ENCODE measurements at places on chromosomes 5 and 9.

DNA sequence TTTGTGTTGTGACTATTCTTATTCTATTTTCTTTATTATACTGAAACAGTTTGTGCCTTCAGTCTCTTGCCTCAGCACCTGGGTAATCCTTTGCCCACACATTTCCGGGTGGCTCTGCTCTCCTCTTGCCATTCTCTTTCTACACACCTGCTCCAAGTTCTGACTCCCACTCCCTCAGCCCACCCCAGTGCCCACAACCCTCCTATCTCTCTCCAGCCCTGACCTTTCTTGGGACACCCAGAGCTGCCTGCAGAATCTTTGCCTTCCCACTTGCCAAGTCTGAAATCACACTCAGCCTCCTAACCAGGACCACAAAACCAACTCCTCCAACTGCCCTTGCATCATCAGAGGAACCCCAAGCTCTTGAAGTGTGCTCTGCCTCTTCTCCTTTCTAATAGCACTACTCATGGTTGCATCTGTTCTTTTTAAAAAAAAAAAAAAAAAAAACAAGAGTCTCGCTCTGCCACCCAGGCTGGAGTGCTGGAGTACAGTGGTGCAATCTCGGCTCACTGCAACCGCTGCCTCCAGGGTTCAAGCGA is 4.1 kb downstream of the SWI5 start:
- DNase-seq = no peak

- DNase-seq = no peak
Observed at GRCh38 chr5:109454731-109455505, 45.1 kb upstream of the PJA2 start.

DNA sequence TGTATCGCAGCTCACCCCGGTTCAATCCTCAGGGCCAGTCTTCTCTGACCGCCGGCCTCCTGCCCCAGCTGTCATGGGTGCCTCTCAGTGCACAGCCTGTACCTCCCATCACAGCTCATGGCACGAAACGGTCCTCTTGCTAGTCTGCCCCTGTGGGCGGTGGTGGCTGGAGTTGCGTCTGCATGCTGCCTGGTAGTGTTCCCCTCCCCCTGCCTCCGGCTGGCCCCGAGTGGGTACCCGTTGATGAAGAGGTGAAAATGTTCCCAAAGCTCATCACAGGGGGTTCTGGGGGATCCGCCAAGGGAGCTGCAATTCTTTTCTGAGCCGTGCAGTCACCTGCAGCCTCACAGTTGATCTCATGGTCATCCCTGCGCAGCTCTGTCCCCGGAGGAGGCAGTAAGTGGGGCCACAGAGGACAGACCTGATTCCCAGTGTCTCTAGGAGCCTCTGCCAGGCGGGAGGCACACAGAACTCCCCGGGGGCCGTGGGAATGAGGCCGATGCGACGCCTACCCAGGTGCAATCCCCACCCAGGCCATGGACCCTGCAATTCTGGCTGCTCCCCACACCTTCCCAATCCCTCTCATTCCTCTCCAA is 34.7 kb upstream of the FIBCD1 start:
- DNase-seq = no peak

DNA sequence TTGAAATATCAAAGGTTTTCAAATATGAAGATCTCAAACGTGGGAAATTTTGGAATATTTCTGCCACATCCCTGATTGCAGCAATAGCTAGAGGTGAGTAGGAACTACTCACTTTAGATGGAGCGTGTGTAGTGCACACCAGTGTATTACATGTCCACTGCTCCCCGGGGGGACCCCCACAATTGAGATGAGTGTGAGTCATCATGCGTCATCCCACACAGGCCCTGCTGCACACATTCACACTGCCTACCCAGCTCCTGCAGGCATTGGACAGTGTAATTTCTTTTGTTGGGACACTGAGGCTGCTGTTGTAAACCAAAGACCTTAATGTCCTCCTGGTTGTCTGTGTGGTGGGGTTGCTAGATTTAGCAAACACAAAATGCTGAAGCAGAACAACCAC is 280.0 kb downstream of the GAS1 start:
- no peak for DNase-seq

- DNase-seq = no peak
Observed at GRCh38 chr9:92291577-92291976, 1.9 kb downstream of the IARS1 start.

GRCh38 chr9:71885467-71885866 is 25.5 kb downstream of the ABHD17B start:
- DNase-seq = no peak

- no peak for DNase-seq
Observed at GRCh38 chr5:108813673-108814072, 66.0 kb downstream of the FER start.

DNA sequence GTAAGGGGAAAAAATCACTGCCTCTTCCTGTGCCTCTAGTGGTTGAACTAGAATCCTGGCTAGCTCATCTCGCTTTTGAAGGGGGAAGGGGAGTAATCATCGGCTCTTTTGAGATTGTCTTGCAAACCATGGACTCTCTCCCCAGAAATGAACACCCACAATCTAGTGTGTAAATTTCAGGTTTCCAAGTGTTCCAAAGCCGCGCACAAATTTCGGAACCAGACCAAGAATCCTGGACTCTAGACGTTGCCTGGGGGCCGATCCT is 4.9 kb upstream of the FOXE1 start:
- DNase-seq = peak; percentile 53

DNA sequence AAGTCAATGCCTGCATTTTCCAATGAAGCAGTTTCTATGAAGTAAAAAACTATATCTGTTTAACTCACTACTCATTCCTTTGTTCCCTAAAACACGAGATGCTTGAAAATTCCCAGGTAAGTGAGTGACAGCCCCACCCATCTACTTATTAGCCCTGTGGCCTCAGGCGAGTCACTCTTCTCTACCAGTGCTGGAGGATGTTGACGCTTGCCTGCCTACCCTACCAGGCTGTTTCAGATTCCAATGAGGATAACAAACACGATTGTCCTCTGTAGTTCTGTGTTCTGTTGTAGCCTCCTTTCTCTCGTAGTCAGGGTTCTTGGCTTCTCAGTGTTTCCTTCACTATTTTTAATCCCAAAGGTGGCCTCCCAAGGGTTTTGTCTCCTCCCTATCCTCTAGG is 388.8 kb downstream of the KDM4C start:
- peak; percentile 25 for DNase-seq

- no peak for DNase-seq
Observed at GRCh38 chr9:134551176-134551575, 90.4 kb upstream of the COL5A1 start.

GRCh38 chr5:131281133-131281867 is 17.4 kb downstream of the CDC42SE2 start:
- no peak for DNase-seq

GRCh38 chr9:38042626-38043357 is 26.2 kb downstream of the SHB start:
- DNase-seq = no peak

GRCh38 chr5:158212237-158212636 is 353.3 kb upstream of the CLINT1 start:
- DNase-seq = no peak

- DNase-seq = no peak
Observed at GRCh38 chr5:141574122-141574510, 44.7 kb downstream of the DIAPH1 start.

- no peak for DNase-seq
Observed at GRCh38 chr9:114416290-114416689, 28.5 kb upstream of the AKNA start.

GRCh38 chr5:75627801-75628200 is 16.5 kb downstream of the ANKDD1B start:
- DNase-seq = no peak

DNA sequence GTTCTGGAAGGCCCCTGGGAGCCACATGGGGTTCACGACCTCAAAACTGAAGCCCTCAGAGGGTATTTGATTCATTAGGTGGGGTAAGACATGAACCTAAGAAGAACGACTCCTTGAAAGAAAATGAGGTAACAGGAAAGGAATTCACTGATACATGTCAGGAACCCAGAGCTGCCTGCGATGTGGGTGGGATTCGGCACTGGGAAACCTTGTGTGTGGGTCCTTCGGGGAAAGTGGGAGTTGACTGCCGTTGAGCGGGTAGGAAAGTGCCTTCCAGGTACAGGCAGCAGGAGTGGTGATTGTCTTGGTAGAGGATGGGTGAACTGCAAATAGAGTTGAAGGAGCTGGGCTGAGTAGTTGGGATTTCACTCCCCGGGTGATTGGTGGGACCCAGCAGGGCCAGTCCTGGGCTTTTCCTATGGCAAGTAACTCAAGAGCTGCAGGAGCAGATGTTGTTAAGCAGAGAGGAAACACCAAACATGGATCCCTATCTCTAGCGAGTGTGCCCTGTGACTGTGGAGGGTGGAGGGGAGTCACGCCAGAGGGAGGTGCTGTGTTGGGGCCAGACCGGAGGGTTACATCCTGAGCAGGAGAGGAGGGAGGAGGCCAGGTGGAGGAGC is 30.8 kb downstream of the ANKRD33B start:
- no peak for DNase-seq

DNA sequence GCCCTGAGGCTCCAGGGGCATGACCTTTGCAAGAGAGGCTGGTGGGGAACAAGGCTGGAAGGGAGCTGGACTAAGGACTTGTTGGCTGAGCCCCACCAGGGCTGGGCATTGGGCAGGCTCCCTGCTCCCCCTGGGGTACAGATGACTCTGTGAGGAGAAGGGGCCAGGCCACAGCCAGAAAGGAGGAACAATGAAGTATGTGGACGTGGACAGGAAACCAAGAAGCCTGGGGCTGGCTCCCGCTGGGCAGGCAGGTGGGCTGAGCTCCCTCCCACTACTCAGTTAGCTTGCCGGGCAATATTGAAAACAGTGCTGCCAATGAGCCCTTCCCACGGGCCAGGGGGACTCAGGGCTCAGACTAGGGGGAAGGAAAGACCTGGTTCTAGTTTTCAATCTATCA is 66.1 kb upstream of the SPTLC1 start:
- DNase-seq = no peak

DNA sequence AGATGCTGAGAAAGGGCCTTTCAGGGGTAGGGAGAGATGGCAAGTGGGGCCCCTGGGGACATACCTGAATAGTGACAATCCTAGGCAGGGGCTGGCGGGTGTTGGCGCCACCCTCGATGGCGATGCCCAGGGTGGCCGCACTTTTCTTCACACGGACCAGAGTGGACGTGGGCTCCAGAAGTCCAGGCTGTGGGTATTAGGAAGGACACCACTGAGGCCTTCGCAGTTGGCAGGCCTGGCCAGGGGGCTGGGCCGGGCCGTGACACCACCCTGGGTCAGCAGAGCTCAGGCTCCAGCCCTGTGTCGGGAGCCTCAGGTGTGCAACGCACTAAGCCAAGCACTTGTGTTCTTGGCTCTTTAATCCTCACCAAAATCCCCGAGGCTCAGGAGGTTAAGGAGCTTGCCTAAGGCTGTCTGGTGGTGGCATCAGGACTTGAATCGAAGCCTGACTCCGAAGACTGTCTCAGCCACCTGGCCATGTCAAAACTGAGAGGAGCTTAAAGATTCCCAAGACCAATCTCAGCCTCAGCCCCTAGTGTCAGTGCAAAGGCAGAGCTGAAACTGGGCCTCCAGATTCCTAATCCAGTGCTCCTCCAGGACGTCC is 15.5 kb upstream of the AKNA start:
- DNase-seq = no peak

- DNase-seq = no peak
Observed at GRCh38 chr5:2883771-2884170, 132.3 kb upstream of the IRX2 start.

GRCh38 chr5:72436796-72437471 is 70.3 kb downstream of the ZNF366 start:
- DNase-seq = no peak

DNA sequence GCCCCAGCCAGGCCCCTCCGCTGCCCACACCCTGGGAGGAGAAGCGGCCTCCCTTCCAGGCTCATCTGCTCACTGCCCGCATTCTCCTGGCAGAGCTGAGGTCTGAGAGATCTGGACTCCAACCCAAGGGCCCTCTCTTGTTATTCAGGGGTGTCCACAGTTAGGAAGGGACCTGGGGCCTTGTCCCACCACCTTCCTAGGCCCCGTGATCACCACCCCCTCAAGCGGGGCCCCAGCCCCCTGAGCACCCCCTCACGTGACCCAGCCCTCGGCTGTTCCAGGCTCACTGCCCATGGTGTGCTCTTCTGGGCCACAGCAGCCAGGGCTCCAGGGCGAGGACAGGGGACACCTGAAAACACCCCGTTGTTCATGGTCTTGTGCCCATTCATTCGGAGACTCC is 48.7 kb downstream of the NEURL1B start:
- no peak for DNase-seq

GRCh38 chr5:143699121-143699520 is 112.8 kb upstream of the HMHB1 start:
- no peak for DNase-seq

DNA sequence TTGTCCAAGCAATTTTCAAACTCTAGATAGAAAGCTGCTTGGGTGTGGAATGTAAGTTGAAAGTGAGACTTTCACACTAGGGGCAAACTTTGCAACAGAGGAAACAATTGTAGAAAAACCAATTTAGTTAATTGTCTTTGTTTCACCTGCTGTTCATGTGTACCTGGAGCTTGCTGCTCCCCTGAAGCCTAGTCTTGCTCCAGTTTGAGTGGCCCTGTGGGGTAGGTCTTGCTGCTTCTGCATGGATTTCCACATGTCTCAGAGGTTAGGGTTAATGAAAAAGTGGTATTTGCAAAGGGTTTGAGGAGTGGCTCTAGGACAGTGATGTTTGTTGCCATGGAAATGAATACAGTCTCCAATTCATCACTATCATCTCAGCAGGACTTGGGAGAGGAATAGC is 182.2 kb downstream of the FSTL4 start:
- no peak for DNase-seq

GRCh38 chr5:132773114-132773513 is 3.9 kb downstream of the SEPTIN8 start:
- DNase-seq = peak; percentile 15

GRCh38 chr5:10122076-10122726 is 127.5 kb downstream of the ATPSCKMT start:
- no peak for DNase-seq

- no peak for DNase-seq
Observed at GRCh38 chr5:39203275-39203922, 16.0 kb downstream of the FYB1 start.

GRCh38 chr5:148791334-148791667 is 35.1 kb upstream of the ADRB2 start:
- no peak for DNase-seq

- DNase-seq = no peak
Observed at GRCh38 chr5:78495800-78496199, 135.4 kb downstream of the SCAMP1 start.

GRCh38 chr5:98424681-98425450 is 348.6 kb upstream of the RGMB start:
- DNase-seq = no peak

GRCh38 chr5:59937633-59938032 is 44.1 kb upstream of the PDE4D start:
- DNase-seq = no peak

- no peak for DNase-seq
Observed at GRCh38 chr9:127664324-127664677, 42.5 kb upstream of the CFAP157 start.

GRCh38 chr5:100827481-100827889 is 75.6 kb downstream of the ST8SIA4 start:
- DNase-seq = no peak

- DNase-seq = no peak
Observed at GRCh38 chr9:21803649-21804048, 1.2 kb downstream of the MTAP start.
